Activated CD8-positive, alpha-beta memory T cell treated with anti-CD3 and anti-CD28 coated beads for 1 hour (primary cell): ENCODE measurements at places on chromosomes 6 and 20.

GRCh38 chr6:11450037-11450436 lies 87.5 kb upstream of the TMEM170B start:
- no peak for DNase-seq

DNA sequence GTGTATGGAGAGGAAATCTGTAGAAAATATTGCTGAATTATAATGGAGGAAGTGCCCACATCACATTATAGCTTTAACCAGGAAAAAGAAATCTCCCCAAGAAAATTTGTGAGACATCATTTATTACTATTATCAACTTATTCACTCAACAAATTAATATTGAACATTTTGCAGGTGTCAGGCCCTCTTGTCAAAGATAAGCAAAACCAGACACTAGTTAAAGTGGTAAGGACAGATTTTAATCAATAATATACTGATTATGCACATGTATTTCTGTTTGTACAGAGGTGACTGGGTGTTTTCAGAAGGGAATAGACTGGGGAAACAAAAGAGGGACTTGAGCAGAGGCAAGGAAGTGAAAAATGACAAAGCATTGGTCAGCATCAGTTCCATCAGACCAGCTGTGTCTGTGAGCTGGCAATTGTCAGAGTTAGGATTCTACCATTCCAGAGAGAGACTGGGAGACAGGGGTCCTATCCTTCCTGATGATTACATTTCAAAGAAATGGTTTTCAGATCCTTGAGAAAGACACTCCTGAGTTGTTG lies 519.2 kb downstream of the UTRN start:
- no peak for DNase-seq

- no peak for DNase-seq
Measured at GRCh38 chr6:14676977-14677781, 559.6 kb downstream of the CD83 start.

- no peak for DNase-seq
Measured at GRCh38 chr6:35185302-35185681, 28.5 kb upstream of the SCUBE3 start.

DNA sequence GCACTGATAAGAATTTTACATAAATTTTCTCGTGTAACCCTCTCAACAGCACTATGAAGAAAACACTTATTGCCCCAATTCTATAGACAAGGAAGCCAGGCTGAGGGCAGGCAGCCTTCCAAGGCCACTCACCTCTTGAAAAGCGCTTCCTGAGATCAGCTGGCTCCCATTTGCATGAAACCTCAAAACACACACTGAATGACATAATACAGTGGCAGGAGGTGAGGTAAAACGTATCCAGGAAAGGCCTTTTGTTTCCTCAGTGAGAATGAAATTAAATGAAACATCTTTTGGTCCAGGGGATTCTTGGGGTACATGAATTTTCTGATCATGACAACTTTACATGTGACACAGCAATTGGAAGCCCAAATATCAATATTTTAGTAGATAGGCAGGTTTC lies 112.5 kb downstream of the WDR27 start:
- no peak for DNase-seq
